Prostate gland (tissue), 2 donors: ENCODE measurements at places on chromosomes 11 and 22. TPM values are rescaled to one million over a fixed set of nuclear protein-coding genes. Genes with fewer than 3 reads are reported as not detected.

GRCh38 chr11:2555891-2556290 lies 111.1 kb downstream of the KCNQ1 start:
- DNase-seq: no peak

GRCh38 chr11:62573592-62574362 lies at the start of gene EEF1G:
Gene EEF1G, minus strand, starts transcription at chr11:62573891. Its CDS starts 49 bp downstream, at chr11:62573842.
- peak; percentile 99 for DNase-seq

DNA sequence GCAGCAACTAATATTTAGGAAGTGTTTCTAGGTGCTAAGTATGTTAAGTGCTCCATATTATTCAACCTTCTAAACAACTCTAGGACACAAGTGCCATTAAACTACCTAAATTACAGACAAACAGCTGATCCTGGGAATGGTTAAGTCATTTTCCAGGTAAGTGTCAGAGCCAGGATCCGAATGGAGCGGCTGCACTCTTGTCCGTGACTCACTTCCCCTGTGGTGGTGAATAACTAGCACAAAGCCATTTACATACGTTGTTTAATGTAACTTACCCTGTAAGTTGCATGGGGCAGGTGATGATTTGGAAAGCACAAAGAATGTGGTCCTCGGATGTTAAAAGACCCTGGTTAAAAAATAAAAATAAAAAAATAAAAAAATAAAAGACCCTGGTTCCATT lies 8.8 kb upstream of the PRG2 start:
- DNase-seq: no peak

DNA sequence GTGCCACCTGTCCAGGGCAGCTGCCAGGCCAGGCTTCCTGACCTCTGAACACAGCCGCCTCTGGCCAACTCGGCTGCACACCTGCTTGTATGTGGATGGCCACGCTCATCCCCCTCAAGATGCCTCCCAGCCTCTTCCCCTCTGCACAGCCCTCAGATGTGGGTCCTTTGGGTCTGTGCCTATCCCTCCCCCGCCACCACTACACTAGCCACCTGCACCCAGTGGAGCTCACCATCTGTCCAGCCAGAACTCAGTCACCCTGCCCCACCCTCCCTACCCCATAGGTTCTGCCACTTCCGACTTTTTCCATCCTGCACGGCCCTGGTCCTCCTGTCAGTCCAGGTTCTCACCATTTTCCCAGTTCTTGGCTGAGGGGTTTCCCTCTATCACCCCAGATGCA lies 44.6 kb downstream of the PHF21B start:
- DNase-seq: no peak

DNA sequence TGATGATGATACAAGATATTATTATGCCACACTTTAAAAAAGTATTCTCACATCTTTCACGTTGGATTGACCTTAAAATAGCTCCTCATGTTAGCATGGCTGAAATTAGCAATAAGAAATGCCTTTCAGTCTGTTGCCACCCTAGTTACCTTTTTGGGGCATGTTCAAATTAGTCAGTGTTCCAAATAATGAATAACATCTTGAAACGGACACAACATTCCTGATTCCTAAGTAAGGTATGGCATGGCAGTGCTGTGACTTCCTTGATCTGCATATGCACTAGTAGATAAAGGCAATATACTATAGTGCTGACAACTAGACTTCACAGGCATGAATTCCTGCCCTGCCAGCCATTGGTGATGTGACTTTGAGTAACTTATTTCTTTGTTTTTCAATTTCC lies 914.5 kb downstream of the METTL15 start:
- DNase-seq: no peak

The PCSK7 gene
- total RNA-seq: 38.5 TPM

DNA sequence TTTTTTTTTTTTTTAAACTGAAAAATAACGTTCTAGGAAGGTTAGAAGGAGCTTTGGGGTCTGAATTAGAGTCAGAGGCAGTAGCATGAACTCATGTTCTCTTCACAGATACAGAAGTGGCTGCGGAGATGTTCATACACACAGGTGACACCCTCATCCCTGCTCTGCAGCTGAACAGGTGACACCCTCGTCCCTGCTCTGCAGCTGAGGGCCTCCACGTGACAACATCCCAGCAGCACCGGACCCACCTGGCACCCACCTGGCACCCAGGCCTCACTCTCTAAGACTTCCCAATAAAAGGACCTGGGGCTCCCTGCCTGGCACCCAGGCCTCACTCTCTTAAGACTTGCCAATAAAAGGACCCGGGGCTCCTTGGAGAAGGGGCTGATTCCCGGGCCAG lies 19.8 kb downstream of the DRD4 start:
- no peak for DNase-seq

DNA sequence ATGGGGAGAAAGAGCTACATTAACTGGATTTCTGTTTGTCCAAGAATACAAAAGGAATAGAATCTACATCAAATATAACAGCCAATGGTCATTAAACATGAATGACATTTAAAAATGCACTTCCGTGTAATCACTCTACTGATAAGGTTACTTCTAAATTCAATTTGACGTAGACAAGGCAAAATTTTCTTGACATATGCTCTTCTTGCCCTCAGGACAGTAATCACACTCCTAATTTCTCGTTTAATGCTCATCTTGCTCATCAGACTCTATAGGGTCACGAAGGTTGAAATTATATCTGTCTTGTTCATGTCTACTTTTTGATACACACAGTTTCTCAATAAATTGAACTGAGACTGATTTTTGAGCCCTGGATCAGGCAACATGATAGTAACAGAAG lies 58.4 kb downstream of the NARS2 start:
- no peak for DNase-seq

The CBX7 gene
- total RNA-seq: 115 TPM

GRCh38 chr11:66011785-66012303 lies at the start of gene CST6:
Gene CST6, plus strand, starts transcription at chr11:66012008. Its CDS starts 37 bp downstream, at chr11:66012045.
- no peak for DNase-seq
